HEK293T (cell line): ENCODE measurements at places on chromosomes 2 and 18.

- DNase-seq, result no peak
Observed at GRCh38 chr2:41737888-41738287, 309.9 kb upstream of the PKDCC start.

GRCh38 chr18:46346213-46346612, 242.0 kb downstream of the HAUS1 start:
- no peak for DNase-seq

DNA sequence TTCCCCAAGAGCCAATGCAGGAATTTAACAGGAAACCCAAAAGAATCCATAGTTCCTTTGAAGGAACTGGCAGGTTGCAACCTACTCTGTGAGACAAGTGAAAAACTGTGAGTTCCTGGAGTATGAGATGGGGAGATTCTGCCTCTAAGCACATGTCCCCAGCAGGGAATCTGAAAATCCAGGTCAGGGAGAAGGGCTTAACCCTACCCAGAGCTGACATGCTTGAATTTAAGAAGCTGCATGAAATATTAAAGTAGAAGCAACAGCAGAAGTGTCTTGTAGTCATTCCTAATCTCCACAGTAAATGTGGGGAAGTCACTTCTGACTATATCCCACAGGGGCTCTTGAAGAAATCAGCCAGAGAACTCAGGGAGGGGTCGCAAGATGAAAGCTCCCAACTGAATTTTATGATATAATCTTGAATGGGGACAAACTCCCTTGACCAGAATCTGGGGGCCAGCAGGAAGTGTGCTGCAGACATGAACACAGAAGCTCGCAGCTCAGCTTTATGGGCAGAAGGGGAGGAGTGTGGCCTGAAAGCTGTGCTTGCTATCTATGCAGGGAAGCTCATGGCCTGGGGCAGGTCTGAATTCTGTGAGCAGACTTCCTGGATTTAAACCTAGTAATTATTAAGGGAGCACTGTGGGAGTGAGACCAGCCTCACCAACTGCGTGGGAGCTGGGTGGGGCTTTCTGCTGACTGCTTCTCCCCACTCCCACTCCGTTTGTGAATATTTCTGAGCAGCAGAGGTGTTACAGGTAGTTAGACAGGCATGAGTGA, 184.1 kb upstream of the KYNU start:
- no peak for DNase-seq

- DNase-seq, result no peak
Observed at GRCh38 chr2:215171796-215172195, 33.4 kb upstream of the ABCA12 start.

- DNase-seq, result no peak
Observed at GRCh38 chr2:1585635-1586034, 158.7 kb downstream of the PXDN start.

DNA sequence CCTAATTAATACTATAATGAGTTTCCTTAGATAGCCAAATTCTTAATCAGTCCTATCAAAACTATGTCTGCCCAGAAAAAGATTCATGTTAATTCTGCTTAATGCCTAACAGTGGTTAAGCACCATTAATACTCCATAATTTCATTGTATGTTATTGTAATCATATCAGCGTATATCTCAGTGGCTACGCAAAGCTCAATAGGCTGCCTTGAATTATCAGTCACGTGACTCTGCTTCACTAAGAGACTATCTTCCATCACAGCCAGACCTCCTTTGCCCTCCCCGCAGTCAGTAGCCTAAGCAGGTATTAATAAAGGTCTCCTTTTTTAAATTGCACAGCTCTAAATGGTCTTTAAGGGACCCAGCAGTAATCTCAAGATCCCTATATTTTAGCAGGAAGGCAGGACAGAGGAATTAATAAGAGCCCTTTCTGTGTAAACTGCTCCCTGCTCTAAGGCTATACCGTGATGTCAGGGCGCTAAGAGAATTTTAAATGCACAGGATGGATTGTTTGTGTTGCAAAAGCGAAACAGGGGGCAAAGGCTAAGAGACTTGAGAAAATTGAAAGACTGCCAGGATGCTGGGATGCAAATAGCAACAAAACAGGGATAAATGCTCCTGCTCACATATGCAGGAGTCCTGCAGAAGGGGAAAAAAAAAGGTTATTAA, 215.6 kb upstream of the POU3F3 start:
- no peak for DNase-seq

- DNase-seq, result no peak
Observed at GRCh38 chr2:36253086-36253485, 102.5 kb upstream of the CRIM1 start.
